ENCODE measurements at places on chromosomes 4 and X.

DNA sequence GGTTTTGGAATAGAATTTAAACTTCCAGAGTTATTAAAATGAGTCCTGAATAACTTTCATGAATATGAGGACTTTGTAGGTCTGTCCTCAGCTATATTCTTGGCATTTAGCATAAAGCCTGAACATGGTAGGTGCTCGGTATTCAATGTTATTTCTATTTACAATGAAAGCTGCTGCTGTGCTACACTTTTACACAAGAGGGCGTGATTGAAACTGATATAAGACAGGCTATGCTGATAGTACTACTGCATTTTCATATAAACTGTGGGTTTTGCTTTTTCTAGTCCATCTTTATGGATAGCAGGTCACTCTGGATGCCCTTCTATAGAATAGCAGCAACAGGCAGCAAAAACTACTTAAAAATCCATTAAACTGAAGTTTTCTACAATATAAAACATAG lies 12.3 kb upstream of the GNPDA2 start:
- DNase-seq: no peak

GRCh38 chr4:14620567-14621141 lies 381.6 kb upstream of the CPEB2 start:
- no peak for DNase-seq

DNA sequence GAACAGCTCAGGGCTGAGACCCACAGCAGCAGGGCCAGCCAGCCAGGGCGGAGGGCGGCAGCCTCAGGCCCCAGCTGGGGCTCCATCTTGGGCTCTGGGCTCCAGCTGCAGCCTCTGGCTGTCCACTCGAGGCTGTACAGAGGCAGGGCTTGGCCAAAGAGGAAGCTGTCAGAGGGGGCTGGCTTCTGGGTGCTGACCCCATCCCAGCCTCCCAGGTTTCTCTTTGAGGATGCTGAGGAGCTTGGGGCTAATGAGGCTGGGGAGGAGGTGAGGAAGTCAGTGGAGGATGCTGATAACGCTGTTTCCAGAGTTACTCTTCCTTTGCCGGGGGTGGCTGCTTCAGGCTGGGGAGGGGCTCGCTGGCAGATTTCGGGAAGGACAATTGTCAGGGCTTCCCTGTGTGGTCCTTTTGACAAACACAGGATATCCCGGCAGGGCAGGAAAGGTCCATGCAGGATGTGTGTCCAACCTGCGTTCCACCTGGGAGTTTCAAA lies at the start of gene DIPK2B:
Gene DIPK2B, minus strand, starts transcription at position 136 of the 494 bp plus-strand sequence. Its CDS starts 50 bp downstream, at position 86.
- no peak for DNase-seq

DNA sequence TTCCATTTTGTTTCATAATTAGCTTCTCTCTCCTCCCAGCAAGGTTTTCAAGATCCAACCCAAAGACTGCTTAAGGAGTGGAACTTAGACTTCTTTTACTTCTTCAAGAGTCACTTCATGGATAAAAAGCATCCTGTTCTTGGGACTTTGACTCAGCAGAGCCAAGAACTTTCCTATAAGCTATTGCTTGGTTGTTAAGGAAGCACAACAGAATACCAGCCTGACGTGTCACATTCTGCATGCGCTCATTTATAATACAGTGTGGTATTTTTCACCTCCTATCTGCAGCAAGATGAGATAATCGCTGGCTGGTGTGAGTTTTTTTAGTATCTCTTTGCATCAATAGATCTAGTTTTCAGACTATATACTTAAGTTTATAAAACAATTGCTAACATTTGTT lies 152.1 kb downstream of the PALLD start:
- DNase-seq: no peak

GRCh38 chrX:46251755-46252154 lies 293.5 kb downstream of the ZNF674 start:
- no peak for DNase-seq

DNA sequence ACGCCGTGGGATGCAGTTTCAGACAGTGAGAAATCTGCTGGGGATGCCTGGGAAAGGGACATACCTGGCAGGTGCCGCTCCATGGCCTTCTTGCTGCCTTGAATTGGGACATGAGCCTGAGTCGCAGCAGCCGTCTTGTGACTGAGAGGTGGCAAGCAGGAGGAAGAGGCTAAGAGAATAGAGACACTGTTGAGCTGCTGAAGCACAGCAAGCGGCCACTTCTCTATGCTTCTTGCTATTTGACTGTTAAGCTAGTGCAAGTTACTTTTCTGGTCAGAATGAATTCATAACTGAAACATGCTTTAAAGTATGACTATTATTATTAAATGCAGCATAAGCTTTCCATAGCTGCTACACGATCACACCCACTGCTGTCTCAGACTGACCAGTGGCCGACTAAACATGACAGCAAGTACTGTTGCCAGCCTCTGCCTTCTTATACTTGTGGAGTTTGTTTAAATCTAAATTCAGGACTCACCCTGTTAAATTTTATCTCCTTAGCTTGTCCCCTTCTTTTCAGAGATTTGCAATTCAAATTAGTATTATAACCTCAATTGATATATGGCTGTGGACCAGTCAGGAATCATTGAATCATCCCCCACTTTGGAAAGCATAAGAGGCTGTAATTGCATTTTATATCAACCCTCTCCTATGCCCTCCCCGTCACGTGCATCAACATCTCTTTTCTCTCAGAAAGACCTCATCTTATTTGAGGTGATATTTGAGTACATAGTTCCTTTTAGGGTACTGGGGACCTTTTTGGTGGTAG lies 24.8 kb upstream of the ACSL1 start:
- DNase-seq: no peak

- no peak for DNase-seq
These were observed 18.8 kb downstream of the L1CAM start for GRCh38 chrX:153867139-153867538.

DNA sequence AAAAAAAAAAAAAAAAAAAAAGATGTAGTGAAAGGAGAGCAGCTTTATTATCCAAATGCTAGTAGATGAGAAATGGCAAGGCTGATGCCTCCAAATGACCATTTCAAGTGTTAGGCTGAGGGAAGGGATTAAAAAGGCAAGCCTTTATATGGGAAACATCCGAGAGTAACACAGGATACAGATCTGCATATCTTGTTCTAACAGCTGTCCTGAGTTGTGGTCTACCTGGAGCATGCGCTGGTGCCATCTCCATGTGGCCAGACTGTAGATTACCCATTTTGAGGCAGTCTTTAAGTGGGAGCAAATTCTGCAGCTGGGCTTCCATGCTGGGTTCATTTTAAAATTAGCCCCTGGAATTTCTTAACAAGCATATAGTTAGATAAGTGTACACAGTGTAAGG lies 26.0 kb upstream of the ELF2 start:
- no peak for DNase-seq

DNA sequence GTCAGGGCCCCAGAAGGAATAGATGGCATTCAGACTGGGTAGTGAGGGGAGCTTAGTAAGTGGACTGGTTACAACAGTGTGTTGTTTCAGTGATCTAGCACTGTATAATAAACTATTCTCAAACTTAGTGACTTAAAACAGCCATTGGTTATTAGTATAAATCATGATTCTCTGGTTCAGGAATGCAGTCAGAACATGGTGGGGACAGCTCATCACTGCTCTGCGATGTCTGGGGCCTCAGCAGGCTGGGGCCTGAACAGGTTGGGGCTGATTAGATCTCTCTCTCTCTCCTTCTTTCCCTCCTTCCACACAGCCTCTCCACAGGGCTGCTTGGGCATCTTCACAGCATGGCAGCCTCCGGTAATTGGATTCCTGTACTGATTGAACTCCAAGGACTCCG lies 160.4 kb downstream of the GATB start:
- no peak for DNase-seq

GRCh38 chrX:20653070-20653469 lies 386.4 kb upstream of the RPS6KA3 start:
- DNase-seq: no peak

- no peak for DNase-seq
These were observed 207.6 kb downstream of the SOX3 start for GRCh38 chrX:140297273-140297672.

- DNase-seq: no peak
These were observed 188.8 kb upstream of the FSTL5 start for GRCh38 chr4:162352580-162353107.

All from amygdala (tissue), 56 donors.